Stimulated activated CD8-positive, alpha-beta memory T cell treated with anti-CD3 and anti-CD28 coated beads, Interleukin-7, amount 100 ng/mL, for 1 hour (primary cell): ENCODE measurements at places on chromosomes 7 and 10.

DNA sequence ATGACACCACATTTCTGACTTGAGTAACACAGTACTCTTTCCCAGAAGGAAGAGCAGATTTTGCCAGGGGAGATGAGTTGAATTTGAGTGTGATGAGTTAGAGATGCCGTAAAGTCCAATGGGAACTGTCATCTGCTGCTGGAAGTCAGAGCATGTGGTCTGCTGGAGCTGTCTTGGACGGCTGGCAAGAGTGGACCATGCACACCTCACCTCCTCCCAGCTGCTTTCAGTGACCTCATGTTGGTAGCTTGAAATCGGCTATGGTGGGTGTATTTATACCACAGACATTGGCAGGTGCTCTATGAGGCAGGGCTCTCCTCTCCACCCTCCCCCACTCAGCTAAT is 82.3 kb downstream of the COL13A1 start:
- no peak for DNase-seq

GRCh38 chr7:111098926-111099250 is 8.0 kb downstream of the LRRN3 start:
- no peak for DNase-seq

- no peak for DNase-seq
Measured at GRCh38 chr10:7696545-7696944, 6.6 kb upstream of the ITIH2 start.

GRCh38 chr10:78964274-78964951 is 104.4 kb upstream of the ZMIZ1 start:
- DNase-seq, result no peak

DNA sequence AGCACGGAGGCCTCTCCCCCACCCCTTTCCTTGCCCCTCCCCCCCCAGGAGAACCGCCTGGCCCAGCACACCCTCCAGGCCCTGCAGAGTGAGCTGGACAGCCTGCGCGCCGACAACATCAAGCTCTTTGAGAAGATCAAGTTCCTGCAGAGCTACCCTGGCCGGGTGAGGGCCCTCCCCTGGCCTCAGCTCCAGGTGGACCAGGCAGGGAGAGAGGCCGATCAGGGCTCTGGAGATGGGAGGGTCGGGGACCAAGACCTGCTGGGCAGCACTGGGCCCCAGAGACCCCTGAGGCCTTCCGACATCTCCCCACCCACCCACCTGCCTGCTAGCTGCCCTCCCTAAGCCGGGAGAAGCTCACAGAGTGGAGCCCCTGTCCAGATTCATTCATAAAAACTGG is 8.8 kb upstream of the SH2B2 start:
- DNase-seq, result no peak

DNA sequence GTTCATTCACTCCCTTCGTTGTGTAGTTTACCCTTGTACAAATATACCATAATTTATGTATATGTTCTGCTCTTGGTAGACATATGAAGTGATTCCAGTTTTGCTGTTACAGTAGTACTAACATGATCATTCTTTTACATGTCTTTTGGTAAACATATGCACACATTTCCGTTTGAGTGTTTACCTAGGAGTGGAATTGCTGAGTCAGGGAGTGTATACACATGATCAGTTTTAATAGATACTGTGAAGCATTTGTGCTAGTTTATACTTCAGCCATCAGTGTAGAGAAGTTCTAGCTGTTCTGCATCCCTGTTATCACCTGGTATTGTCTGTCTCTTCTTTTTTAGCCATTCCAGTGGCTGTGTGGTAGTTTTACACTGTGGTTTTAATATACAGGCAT is 34.5 kb upstream of the CYP26C1 start:
- DNase-seq, result no peak

GRCh38 chr7:55326081-55326835 is 38.9 kb upstream of the LANCL2 start:
- no peak for DNase-seq
